Activated CD4-positive, alpha-beta memory T cell treated with anti-CD3 and anti-CD28 coated beads for 36 hours (primary cell): ENCODE measurements at places on chromosomes 3 and 15. TPM values are rescaled to one million over a fixed set of nuclear protein-coding genes. Genes with fewer than 3 reads are reported as not detected.

ZNF662 gene
- total RNA-seq = 0.64 TPM

GOLGA6L25 gene
- total RNA-seq = not detected

DNA sequence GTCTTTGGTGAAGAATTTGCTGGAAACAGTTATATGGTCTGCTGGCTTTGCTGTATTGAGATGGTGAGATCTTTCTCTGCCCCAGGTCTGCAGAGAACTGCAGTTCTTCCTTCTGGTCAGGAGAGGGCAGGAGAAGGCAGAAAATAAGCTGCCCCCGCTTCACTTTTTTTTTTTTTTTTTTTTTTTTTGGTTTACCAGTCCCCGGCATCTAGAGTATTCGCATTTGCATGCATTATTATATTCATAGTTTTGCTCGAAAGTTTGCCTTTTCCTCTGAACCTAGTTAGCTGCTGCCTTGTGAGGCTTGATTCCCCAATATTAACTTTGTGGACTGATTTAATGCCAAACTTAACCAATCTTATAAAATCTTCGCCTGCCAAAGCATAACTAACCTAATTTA lies 10.6 kb upstream of the PARL start:
- peak; percentile 41 for DNase-seq

- DNase-seq = no peak
Measured at GRCh38 chr15:30962079-30962478, 29.3 kb downstream of the MTMR10 start.

DNA sequence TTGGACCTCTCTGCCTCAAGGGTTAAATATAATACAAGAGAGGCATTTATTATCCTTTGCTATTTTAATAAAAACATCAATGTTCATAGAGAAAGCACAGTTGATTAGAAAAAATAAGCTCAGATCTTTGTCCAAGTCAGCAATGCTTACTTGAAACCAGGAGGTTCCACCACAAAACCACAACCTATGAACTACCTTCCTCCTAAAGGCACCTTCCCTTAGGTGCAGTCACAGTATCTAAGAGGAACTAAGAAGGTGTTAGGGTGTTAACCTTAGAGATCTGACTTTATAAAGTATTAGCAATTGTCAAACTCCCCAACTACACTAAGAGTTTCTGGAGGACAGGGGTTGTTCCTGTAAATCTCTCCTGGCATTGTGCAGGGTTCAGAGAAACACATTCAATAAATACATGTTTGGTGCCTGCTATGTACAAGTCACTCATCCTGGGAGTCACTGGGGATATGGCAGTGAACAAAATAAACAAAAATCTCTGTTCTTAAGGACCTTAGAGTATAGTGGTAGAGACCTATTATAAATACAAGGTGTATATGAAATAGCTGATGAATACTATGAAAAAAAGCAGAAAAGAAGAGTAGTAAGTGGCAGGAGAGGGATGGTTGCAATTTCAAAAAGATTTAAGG lies 208.6 kb downstream of the NFKBIZ start:
- DNase-seq = no peak

DNA sequence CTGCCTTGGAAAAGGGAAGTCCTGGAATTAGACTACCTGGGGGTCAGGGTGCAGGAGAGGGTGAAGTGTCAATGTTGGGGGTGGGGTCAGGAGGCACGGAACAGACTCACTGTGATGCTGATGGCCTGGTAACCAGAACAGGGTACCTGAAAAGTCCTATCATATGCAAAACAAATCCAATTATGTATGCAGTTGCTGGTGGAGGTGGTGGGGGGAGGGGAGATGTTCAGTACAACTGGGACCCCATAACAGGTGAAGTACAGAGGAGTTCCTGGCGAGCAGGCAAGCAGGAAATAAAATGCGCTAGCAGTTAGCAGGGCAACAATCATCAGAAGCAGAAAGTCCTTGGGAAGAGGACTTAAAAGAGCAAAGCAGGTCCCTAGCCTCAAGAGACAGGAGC lies 4.2 kb upstream of the KATNBL1 start:
- DNase-seq = no peak

DNA sequence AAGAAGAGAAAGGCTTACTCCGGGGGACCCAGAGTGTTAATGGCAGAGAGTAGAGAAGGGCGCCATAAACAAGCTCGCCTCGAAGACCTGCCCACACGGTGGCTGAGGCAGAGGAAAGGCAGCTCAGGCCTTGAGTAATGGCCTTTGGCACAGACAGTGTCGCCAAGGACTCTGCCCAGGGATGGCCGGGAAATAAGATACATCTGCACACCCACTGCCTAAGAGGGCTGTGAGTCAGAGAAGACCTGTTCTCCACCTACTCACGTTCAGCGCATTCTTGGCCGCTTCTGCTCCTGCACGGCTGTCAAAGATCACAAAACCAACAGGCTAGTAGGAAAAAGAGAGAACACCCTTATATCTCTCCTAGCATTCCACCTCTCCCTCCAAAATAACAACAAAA lies 26.2 kb downstream of the RBPMS2 start:
- no peak for DNase-seq
